ENCODE measurements at places on chromosomes 12 and 14.

- DNase-seq: peak; percentile 34
Observed at GRCh38 chr14:22837114-22837749, 847 bp downstream of the MMP14 start.

DNA sequence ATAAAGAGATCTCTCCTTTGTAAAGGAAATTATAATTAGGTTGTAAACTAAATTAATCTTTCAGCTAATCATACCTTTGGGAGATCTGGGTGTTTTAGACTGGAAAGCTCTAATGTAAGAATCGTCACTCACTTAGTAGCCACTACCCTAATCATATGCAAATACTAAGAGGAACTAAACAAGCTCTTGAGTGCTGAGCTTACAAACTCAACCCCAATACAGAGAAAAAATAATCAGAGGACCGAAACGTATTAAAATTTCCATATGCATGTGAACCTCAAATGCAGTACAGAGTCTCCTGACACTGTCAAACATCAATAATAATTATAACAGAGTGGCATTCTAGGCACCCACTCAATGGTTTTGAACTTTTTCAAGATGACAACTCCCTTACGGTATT, 235.3 kb upstream of the FOXN3 start:
- no peak for DNase-seq

- no peak for DNase-seq
Observed at GRCh38 chr12:77133566-77133965, 68.2 kb upstream of the E2F7 start.

DNA sequence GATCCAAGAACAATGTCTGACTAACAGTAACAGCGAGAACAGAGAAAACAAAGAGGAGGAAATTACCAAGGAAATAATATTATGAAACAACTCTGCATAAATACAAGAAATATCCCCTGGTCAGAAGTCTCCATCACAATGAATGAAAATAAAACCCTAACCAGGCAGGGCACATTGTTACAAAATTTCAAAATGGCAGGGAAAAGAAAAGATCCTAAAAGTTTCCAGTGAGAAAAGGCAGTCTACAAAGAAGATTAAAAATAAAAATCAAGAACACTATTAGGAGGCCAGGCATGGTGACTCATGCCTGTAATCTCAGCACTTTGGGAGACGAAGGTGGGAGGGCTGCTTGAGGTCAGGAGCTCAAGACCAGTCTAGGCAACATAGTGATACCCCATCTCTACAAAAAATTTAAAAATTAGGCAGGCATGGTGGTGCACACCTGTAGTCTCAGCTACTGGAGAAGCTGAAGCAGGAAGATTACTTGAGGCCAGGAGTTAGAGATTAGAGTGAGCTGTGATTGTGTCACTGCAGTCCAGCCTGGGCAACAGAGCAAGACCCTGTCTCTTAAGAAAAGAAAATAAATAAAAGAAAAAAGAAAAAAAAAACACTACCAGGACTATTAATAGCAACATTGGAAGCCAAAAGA, 47.8 kb downstream of the FERMT2 start:
- DNase-seq: no peak

GRCh38 chr14:105940534-105941225, 414.3 kb downstream of the TMEM121 start:
- no peak for DNase-seq

DNA sequence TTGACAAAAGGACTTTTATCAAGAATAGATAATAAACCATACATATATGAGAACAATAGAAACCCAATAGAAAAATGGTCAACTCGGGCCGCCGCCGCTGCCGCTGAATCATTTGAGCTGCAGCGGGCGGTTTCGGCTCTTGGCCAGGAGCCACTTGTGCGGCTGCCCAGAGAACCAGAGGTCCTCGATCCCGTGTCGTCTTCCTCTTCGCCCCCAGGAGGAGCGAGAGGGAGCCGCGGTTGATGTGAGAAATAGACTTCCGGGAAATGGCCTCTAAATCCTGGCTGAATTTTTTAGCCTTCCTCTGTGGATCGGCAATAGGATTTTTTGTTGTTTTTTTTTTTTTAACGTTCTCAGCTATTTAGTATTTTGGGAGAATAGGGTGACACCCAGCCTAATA, 44.8 kb downstream of the CPSF6 start:
- peak; percentile 28 for DNase-seq

DNA sequence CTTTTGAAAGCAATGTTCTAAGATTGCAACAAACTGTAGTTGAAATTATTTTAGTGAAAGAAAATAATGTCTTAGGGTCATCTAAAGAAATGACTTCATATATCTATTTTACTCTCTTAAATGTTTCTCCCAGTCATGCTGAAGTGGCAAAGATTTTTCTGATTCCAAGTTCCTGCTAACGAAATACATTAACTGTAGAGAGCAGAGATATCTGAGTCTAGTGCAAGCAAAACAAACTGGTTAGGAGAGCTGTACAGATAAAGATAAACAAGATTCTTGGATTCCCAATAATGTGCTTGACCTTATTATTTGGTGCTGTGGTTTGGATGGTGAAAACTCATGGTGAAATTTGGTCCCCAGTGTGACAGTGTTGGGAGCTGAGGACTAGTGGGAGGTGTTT, 199.9 kb upstream of the PWP1 start:
- no peak for DNase-seq

GRCh38 chr12:95551305-95551704, at the start of gene USP44:
TSS of gene USP44 (minus strand) at chr12:95551476. CDS start at chr12:95534256, 17,220 bp downstream.
- peak; percentile 29 for DNase-seq

GRCh38 chr14:34013721-34014060, 62.8 kb upstream of the EGLN3 start:
- no peak for DNase-seq

DNA sequence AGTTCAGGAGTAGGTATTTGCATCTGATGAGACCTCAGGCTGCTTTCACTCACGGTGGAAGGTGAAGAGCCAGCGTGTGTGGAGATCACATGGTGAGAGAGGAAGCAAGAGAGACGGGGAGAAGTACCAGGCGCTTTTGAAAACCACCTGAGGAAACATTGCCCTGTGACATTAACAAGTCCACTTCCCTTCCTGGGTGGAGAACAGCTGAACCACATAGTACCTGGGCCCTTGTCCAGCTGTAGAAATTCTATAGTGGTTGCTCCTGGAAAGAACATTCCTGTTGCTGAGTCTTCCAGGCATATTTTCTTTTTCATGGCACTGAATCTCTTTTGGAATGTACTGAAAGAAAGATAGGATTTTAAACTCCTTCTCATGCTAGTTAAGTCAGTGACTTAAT, 87.3 kb upstream of the RIN3 start:
- peak; percentile 7 for DNase-seq

GRCh38 chr12:90064852-90065801, 356.5 kb upstream of the ATP2B1 start:
- DNase-seq: no peak

GRCh38 chr12:65362234-65363031, 84.0 kb downstream of the MSRB3 start:
- DNase-seq: no peak

GRCh38 chr14:58104808-58105207, 47.2 kb downstream of the ARMH4 start:
- DNase-seq: no peak

DNA sequence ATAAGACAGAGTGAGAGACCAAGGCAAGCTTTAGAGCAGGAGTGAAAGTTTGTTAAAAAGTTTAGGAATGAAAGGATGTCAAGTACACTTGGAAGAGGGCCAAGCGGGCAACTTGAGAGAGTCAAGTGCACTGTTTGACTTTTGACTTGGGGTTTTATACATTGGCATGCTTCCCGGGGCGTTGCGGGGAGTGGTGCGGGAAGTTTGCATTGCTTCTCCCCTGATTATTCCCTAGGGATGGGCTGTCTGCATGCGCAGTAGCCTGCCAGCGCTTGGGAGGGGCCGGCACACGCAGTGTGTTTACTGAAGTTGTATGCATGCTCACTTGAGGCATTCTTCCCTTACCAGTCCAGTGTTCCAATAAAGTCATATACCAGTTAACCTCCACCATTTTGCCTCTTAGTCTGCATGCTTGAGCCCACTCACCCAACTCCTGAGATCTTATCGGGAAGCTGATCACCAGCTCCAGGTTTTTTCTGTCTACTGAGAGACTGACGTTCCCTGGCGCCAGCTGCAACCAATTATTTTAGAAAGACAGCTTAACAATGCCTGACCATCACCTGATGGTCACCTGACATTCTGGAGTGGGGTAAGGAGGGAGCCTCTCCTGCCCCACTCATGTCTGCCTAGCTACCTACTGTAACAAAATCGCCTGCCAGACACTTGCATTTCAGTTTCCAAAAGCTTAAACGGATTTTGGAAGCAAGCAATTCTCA, 53.2 kb downstream of the DACT1 start:
- no peak for DNase-seq

- no peak for DNase-seq
Observed at GRCh38 chr12:92414170-92415070, 268.8 kb upstream of the BTG1 start.

DNA sequence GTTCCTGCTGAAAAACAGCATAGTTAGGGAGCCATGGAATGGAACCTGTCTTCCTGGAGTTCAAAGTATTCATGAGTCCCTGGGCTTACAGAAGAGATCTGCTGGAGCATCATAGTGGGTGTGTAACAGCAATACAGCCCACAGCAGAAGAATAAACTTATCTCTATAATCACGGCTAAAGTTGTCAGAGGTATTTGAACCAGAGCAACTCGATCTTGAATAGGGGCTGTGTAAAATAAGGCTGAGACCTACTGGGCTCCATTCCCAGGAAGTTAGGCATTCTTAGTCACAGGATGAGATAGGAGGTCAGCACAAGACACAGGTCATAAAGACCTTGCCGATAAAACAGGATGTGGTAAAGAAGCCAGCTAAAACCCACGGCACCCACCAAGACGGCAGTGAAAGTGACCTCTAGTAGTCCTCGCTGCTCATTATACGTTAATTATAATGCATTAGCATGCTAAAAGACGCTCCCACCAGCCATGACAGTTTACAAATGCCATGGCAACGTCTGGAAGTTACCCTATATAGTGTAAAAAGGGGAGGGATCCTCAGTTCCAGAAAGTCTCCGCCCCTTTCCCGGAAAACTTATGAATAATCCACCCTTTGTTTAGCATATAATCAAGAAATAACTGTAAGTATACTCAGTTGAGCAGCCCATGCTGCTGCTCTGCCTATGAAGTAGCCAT, 223.4 kb downstream of the PCNX1 start:
- DNase-seq: no peak

GRCh38 chr12:62957233-62957953, 22.4 kb upstream of the PPM1H start:
- no peak for DNase-seq

DNA sequence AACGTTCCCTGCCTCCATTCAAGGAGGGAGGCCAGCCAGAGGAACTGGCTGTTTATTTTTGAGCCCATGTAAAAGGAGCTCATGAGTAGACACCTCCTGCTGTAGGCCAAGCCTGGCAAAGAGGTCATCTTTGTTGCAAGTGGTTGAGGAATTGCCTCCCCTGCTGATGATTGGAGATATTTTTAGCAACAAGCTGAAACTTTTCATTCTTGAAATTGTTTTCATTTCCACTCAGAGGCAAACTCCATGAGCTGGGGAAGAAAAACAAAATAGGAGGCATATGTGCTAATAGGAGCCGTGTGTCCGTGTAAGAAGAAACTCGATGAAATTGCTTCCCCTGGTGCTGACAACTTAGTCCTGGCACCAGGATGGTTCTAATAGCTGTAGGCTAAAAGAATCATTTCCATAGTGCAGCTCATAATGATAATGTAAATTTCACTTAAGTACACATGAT, 440.1 kb upstream of the FAR2 start:
- no peak for DNase-seq

DNA sequence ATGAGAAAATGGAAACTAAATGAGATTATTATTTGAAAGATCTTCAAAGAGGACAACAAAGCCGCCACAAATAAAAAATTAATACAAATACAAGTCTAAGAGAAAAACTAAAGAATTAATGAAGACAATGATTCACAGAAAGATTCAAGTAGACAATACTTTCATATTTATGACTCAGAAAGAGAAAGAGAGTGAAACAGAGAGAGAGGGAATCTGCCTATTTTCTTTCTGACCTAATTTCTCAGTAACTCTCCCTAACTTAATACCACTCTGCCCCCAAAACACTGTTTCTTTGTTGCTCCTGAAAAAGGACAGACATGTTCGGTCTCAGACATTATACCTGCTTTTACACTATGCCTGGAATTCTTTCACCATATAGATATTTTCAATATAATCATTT, 259.1 kb downstream of the SLC6A15 start:
- DNase-seq: no peak

DNA sequence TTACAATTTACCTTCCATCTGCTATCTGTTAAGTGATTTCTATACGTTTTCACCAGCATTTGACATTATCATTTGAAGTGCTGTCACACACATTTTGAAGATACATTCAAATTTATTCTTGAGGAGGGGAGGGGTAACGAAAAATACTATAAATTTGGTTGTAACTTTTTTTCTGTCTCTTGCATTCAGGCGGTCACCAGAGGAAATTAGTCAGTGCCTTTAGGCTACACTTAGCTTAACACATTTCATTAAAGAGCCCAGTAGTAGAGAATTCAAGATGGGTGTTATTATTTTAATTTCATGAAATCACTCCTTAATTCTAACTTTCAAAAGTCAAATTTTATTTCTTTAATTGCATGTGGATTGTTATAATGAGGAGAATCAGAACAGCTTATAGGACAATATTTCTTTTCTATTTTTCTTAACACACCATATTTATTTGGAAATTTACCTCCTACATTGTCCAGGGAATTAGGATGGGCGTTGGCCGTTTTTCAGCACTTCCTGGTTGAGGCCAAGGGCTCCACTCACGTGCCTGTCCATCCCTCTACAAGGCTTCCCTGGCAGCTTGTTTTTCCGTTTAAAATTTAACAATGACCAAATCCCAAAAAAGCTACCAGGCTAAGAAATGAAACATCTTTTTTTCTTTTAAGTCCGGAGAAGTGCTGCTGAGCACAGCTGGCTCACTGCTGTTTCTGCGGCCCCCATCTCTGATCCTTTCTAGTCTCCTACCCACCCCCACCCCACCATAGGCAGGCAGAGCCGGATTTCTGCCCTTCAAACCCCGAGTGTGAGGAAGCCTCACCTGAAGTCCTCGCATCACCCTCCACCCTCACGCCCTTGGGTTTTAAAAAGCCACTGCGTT, 1.1 kb upstream of the FAR2 start:
- no peak for DNase-seq

- DNase-seq: no peak
Observed at GRCh38 chr14:86933958-86934595, 1058.9 kb downstream of the GALC start.

DNA sequence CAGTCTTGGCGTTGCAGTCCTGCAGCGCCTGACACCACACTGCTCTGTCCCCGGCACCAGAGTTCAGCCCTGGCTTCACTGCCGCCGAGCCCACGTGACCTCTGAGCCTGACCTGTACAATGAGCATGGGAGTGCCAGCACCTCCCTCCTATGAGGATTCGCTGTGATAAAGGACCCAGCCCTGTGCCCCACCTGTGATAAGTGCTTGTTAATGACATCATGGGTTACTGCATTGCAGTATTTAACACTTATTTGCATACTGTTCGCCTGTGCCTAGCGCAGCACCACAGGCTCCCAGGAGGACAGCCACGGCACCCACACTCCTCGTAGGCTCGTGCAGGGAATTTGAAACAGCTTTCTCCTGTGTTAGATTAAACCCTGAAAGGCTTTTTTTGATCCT, 118.2 kb upstream of the GSC start:
- no peak for DNase-seq

- no peak for DNase-seq
Observed at GRCh38 chr12:131466306-131466705, 244.6 kb upstream of the SFSWAP start.
